Activated CD4-positive, CD25-positive, alpha-beta regulatory T cell treated with anti-CD3 and anti-CD28 coated beads, Interleukin-2, amount 50 U/mL, for 24 hours (primary cell): ENCODE measurements at places on chromosomes 13 and 19.
A peak's percentile ranks its signal among the peaks of the same experiment; 100 is the strongest.

GRCh38 chr13:90675129-90675528 is 672.4 kb upstream of the MIR17HG start:
- ATAC-seq = no peak

- ATAC-seq = peak; percentile 89
Observed at GRCh38 chr19:14048443-14049153, 13.3 kb downstream of the PALM3 start.

- no peak for ATAC-seq
Observed at GRCh38 chr13:89066868-89067466, 1395.8 kb downstream of the SLITRK5 start.

- no peak for ATAC-seq
Observed at GRCh38 chr13:39612023-39612637, 9.1 kb upstream of the LHFPL6 start.

- ATAC-seq = no peak
Observed at GRCh38 chr19:45645068-45645630, 6.0 kb upstream of the EML2 start.

- ATAC-seq = peak; percentile 70
Observed at GRCh38 chr19:11496391-11497163, 9.1 kb downstream of the ZNF653 start.

DNA sequence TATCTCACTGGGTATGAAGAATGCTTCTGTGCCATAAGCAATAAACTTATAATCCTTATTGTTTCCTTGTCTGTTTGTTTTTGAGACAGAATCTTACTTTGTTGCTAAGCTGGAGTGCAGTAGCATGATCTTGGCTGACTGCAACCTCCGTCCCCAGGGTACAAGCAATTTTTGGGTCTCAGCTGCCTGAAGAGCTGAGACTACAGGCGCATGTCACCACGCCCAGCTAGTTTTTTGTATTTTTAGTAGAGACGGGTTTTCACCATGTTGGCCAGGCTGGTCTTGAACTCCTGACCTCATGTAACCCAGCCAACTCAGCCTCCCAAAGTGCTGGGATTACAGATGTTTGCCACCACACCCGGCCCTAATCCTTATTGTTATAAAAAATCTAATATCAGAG is 112.5 kb downstream of the MYO16 start:
- ATAC-seq = no peak

DNA sequence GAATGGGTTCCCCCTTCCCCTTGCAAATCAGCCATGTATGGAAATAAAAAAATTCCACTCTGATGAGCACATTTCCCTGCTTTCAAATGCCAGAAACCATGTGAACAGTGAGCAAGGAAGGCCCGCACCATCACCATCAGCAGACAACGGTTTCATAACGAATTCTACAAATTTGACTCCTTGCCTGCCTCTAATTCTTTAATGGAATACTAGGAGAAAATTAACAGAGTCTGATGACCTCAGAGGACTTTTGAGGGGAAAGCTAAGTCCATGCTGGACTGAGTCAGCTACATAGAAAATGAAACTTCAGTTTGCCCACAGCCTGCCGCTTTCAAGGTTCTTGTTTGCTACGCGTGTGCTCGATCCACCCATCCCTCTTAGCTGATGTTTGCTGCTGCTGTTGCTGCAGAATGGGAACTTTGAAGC is 46.7 kb upstream of the KL start:
- no peak for ATAC-seq

DNA sequence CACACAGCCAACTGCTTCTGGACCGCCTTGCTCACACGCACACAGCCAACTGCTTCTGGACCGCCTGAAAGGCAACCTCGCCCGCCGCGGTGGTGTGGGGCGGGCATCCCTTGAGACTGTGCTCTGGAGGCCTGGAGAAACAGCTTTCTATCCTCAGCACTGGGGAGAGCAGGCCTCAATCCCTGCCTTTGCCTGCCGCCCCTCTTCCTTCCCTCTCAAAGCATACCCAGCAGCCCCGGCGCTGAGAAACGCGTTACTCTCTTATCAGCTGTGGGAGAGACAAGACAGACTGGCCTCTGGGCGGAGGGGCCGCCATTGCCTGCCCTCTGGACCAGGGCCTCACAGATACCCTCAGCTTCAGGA is 2.9 kb downstream of the LIPE start:
- no peak for ATAC-seq

- no peak for ATAC-seq
Observed at GRCh38 chr19:55131421-55131820, 14.0 kb upstream of the PPP1R12C start.

GRCh38 chr19:18966307-18966706 is 25.3 kb upstream of the HOMER3 start:
- ATAC-seq = no peak

DNA sequence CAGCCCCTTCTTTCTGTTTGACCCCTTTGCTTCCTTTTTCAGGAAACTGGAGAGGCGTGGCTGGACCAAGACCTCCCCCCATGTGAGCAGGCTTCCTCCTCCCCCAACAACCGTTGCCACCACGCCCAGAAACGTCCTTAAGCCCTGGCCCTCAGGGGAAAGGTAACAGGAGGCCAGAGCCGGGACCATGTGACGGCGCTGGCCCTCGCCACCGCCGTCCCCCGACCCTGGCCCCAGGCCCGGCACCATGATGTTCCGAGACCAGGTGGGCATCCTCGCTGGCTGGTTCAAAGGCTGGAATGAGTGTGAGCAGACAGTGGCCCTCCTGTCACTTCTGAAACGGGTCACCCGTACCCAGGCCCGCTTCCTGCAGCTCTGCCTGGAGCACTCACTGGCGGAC is 14.4 kb downstream of the SAMD4B start:
- no peak for ATAC-seq

DNA sequence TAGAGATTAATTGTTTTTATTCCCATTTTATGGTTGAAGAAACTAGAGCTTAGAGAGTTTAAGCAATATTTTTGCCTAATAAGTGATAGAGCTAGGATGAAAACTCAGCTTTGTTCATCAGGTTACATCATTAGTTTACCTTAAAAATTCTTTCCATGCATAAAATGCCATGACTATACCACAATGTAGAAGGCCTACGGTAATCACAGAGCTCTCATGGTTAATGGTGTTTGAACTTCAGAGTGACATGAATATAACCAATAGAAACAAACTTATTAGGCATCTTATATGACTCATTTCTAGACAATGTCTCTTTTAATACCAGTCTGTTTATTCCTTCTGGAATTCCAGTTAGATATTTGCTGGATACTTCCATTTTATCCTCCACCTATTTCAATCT is 78.5 kb downstream of the FGF9 start:
- ATAC-seq = no peak

GRCh38 chr13:112238436-112238995 is 137.6 kb upstream of the SPACA7 start:
- ATAC-seq = no peak

DNA sequence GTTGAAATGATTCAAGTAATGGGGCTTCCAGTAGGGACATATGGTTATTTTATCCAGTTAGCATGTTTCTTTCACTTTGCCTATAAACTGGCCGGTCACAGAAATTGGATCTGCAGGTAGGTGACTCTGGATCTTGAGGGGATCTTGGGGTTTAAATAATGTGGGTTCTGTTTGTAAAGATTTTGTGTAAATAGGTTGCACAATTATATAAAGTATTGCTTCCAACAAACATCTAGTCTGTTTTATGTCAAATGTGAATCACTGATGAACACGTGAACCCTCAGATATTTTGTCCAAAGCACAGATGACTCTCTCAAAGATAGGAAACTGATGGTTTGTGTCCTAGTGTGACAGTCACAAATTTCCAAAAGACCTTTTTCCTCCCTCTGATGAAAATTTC is 98.4 kb downstream of the ZIC5 start:
- no peak for ATAC-seq

DNA sequence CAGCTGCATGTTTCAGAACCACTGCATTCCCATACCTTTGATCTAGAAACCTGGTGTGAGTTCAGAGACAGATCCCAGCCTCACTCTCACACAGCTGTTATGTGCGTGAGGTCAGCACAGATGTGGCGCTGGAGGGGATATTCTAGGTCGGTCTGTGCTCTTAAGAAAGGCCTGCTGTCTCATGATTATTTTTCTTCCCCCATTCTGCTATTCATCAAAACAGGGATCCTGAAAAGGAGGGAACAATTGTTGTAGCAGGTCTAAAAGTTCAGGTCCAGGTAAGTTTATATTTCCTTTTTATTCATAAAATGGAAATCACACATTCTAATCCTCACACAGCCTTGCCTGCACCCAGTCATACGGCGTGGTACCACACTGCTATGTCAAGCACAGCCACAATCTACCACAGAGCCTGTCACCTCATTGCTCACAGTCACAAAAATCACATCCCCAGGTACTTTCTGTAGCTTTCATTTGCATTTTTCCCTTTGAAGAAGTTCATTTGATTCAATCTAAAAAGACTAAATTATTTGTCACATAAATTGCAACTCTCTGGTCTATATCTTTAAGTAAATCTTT is 867 bp downstream of the ZNF546 start:
- ATAC-seq = peak; percentile 51

DNA sequence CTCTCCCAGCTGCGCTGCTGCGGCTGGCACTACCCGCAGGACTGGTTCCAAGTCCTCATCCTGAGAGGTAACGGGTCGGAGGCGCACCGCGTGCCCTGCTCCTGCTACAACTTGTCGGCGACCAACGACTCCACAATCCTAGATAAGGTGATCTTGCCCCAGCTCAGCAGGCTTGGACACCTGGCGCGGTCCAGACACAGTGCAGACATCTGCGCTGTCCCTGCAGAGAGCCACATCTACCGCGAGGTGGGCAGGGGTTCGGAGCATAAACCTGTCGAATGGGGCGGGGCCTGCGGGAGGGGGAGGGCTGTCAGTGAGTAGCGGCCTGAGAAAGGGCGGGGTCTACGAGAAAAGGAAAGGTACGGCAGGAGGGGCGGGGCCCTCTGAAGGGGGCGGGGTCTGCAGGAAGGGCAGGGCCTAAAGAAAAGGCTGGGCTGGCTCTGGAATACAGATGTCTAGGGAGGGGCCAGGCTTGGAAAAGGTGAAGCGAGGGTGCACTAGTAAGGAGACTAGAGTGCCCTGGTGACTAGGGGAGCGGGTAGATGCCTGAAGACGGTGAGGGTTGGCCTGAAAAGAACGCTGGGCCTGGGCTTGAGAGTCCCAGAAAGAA is 3.6 kb downstream of the CD37 start:
- ATAC-seq = no peak

GRCh38 chr13:94192431-94192975 is 287.0 kb downstream of the DCT start:
- no peak for ATAC-seq

DNA sequence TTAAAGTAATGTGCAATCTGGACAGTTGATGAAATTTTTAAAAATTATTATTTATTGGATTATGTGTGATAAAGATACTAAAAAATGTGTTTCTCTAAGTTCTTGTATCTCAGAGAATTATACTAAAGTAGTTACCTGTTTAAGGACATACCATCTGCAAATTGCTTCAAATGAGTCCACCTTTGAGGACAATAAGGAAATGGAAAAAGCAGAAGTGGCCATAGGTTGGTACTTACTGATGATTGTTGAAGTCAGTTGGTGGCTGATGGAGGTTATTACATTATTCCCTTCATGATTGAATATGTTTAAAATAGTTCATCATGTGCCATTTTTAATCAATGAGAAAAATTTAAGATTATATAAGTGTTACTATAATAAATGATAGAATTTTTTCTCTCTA is 367.0 kb downstream of the MYO16 start:
- no peak for ATAC-seq

DNA sequence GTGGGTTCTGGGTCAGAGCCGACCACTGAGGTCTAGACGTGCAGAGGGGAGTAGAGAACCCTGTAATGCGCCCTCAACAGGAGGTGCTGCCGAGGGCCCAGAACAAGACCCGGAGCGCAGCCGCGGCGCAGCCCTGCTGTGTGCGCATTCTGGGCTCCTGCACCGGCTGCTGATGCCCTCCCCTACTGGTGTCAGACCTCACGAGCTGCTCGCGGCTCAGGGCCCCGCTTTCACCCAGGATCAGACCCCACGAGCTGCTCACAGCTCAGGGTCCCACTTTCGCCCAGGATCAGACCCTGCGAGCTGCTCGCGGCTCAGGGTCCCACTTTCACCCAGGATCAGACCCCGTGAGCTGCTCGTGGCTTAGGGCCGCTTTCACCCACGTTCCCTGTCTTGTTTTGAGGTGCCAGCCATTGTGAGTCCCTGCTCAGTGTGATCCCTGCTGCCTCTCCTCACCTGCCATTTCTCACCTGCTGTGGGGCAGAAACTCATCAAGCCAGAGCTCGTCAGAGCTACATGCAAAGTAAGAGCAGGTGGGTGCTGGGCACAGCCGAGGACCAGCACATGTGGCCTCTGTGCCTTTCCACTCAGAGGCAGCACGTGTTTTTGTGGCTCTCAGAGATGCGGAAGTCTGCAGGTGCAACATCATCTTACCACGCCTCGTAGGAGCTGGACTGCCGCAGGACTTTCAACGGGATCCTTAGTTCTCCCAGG is 47.0 kb upstream of the C13orf46 start:
- no peak for ATAC-seq

DNA sequence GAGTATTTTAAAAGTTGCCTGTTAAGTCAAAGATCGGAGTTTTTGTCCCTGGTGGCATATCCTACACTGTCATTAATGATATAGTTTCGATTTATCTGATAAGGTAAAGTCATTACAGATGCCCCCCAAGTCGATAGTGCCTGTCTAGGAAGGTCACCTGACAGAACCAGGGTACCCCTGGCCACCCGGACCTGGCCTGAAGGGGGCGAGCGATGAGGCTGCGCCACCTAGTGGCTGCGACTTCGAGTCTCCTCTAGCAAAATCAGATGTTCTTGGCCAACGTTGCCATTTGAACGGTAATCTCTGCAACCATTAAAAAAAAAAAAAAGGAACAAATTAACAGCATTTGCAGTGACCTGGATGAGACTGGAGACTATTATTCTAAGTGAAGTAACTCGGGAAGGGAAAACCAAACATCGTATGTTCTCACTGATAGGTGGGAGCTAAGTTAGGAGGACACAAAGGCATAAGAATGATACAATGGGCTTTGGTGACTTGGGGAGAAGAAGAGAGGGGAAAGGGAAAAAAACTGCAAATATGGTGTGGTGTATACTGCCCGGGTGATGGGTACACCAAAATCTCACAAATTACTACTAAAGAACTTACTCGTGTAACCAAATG is 565.1 kb downstream of the LIG4 start:
- no peak for ATAC-seq

- ATAC-seq = no peak
Observed at GRCh38 chr13:96632536-96633320, 361.5 kb downstream of the OXGR1 start.

- no peak for ATAC-seq
Observed at GRCh38 chr13:102045731-102046130, 356.1 kb downstream of the FGF14 start.

GRCh38 chr13:24217601-24218281 is 57.2 kb downstream of the SPATA13 start:
- ATAC-seq = no peak

DNA sequence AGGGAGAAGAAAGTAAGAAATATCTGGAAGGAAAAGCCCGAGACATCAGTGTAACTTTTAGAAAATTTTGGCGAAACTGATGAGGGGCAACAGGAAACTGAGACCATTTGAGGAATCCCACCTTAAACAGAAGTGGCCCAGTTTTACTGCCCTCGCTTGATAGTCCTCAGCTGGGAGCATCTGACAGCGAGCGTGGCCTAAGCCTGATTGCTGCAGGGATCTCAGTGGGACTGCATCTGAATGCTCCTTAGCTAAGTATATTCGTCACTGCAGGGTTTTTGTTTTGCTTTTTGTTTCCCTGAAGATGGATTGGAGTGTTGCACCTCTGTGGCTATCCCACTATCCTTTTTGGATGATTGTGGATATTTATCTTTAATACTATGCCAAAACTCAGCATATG is 262.7 kb upstream of the KLHL1 start:
- ATAC-seq = no peak

GRCh38 chr19:38319421-38320258 is at the start of gene KCNK6:
Gene KCNK6 (plus strand): TSS chr19:38319845. CDS start chr19:38319951, 106 bp downstream.
- ATAC-seq = peak; percentile 3
